ENCODE measurements at places on chromosomes 2 and 18. TPM values are rescaled to one million over a fixed set of nuclear protein-coding genes. Genes with fewer than 3 reads are reported as not detected.

IL1R1 gene
- polyA plus RNA-seq = 29.6 TPM

CCDC68 gene
- 10.8 TPM for polyA plus RNA-seq

NXPH2 gene
- polyA plus RNA-seq = 4.5 TPM

C2orf80 gene
- polyA plus RNA-seq = 0.44 TPM

ICA1L gene
- 13.3 TPM for polyA plus RNA-seq

MAP2 gene
- polyA plus RNA-seq = 30.5 TPM

MSTN gene
- polyA plus RNA-seq = 1.3 TPM

CROCC2 gene
- polyA plus RNA-seq = 0.04 TPM

ST6GAL2 gene
- polyA plus RNA-seq = 12.8 TPM

MDH1B gene
- polyA plus RNA-seq = 17.8 TPM

MYOM1 gene
- 7.8 TPM for polyA plus RNA-seq

SSB gene
- polyA plus RNA-seq = 215 TPM

Data from right renal cortex interstitium (tissue), 3 donors.